Type B pancreatic cell (in vitro differentiated cells): ENCODE measurements at places on chromosomes 12 and 14. TPM values are rescaled to one million over a fixed set of nuclear protein-coding genes. Genes with fewer than 3 reads are reported as not detected.
A peak's percentile ranks its signal among the peaks of the same experiment; 100 is the strongest.

DNA sequence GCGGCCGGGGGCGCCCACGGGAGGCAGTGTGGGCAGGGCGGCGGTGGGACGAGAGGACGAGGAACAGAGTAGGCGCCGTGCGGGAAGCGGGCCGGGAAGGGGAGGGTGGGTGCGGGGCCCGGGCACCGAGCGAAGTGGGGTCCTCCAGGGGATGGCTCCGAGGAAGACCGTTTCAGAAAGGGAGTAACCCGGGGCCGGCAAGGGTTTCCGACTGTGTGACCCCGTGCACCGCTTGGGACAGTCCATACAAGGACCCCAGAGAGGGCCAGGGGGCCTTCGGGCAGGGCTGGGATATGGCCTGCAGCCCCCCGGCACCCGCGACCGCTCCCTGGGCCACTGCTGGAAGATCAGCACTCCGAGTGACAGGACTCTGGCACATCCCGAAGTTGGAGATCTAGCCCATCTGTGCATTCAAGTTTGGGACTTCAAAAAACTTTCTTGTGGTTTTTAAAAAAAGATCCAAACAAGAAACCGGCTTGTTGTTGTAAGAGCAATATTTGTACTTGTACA lies 448 bp downstream of the TSPAN9 start:
- peaks cover 23% of the 10 kb centered on the region for H3K4me1 ChIP-seq
- peak overlapping the region; percentile 63 for H3K27ac ChIP-seq
- DNase-seq, result no peak
- H3K27me3 ChIP-seq, result peaks cover 5% of the 10 kb centered on the region
- peaks cover 23% of the 10 kb centered on the region for H3K36me3 ChIP-seq

DNA sequence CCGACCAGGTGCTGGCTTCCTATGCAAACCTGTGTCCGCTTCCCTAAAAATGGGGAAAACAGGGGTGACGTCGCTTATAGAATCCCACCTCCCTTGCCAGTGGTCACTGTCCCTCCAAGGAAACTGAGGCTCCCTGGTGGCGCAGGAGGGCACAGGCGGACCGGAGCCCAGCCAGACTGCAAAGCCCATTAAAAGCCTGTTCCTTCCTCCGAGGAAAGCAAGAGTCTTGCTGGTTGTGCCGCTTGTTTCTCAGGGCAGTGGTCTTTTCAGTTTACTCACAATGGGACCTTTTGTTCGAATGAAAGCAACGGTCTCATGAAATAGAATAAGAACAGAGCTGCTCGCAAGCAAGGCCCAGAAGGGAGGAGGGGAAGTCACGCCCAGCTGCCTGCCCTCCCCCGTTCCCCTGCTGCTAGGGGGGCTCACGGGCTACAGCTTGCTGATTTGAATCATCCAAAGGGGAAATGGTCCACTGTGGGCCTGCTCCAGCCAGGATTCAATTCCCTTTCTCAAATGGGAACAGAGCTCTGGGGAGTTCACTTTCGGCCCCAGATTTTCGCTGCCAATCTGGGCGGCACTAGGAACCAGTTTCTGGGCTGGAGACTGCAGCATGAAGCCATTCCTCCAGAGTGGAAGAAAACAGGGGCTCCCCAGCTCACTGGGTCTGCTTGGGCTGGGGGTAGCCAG lies 4.6 kb upstream of the SELPLG start:
- peaks cover 47% of the 10 kb centered on the region for H3K4me1 ChIP-seq
- no peaks in the 10 kb centered on the region for H3K27me3 ChIP-seq
- H3K4me3 ChIP-seq, result peak overlapping the region; percentile 14
- DNase-seq, result peak; percentile 73

GRCh38 chr12:23576372-23576771 lies 373.1 kb downstream of the SOX5 start:
- no peaks in the 10 kb centered on the region for H3K4me1 ChIP-seq
- no peak for DNase-seq
- H3K27ac ChIP-seq, result no peak overlapping the region

DNA sequence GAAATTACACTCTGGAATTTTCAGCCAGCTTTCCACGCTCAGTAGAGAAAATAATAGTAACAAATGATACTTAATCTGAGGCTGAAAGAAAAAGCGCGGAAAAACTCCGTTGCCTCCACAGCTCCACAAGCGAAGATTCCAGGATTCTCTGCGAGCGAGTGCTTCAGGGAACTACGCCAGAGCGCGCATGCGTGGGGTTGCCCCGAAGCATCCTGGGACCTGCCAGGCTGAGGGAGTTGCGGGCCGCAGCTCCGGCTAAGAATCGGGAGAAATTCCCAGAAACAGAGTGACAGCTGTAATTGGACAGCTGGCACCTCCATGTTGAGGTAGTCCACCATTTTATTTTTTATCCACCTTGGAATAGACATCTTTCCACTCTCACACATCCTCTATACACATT lies 12.0 kb upstream of the TTC5 start:
- DNase-seq, result no peak
- no peak overlapping the region for H3K27ac ChIP-seq
- H3K4me3 ChIP-seq, result no peak overlapping the region
- peaks cover 30% of the 10 kb centered on the region for H3K36me3 ChIP-seq
- H3K4me1 ChIP-seq, result no peaks in the 10 kb centered on the region

DNA sequence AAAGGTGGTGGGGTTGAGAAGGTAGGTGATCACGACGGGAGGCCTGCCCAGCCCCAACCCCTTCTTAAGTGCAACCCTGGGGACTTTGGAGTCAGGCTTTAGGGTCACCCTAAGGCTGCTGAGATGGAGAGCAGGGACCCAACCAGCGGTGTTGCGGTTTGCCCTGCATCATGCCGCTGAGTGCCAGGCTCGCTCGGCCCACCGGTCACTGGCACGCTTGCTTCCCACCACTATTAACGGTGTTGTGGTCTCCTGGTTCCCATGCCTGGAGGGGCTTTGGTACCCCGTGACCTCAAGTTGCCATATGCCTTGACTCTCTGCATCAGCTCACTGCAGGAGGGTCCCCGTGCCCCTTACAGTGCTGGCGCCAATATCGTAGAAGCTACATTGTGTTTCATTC lies 18.4 kb upstream of the MEG3 start:
- peaks cover 5% of the 10 kb centered on the region for H3K27me3 ChIP-seq
- no peak for DNase-seq
- H3K4me1 ChIP-seq, result no peaks in the 10 kb centered on the region
- H3K4me3 ChIP-seq, result no peak overlapping the region
- no peak overlapping the region for H3K27ac ChIP-seq

The TAS2R20 gene
- total RNA-seq, result 1.1 and 2.1 TPM in 2 replicates

The DEGS2 gene
- 5.2 and 7.6 TPM in 2 replicates for total RNA-seq

The BLOC1S1 gene
- total RNA-seq, result 89.9 and 98.6 TPM in 2 replicates

The NR4A1 gene
- total RNA-seq, result 11.4 and 81.9 TPM in 2 replicates

The RIC8B gene
- total RNA-seq, result 9.8 and 22.1 TPM in 2 replicates

The ABHD4 gene
- total RNA-seq, result 34.1 and 71.0 TPM in 2 replicates

The SLC38A4 gene
- 11.8 and 14.4 TPM in 2 replicates for total RNA-seq

The CLEC9A gene
- not detected in 2 replicates for total RNA-seq

The SPTB gene
- total RNA-seq, result 3.8 and 5.0 TPM in 2 replicates
